ENCODE measurements at places on chromosomes 3 and 15.

DNA sequence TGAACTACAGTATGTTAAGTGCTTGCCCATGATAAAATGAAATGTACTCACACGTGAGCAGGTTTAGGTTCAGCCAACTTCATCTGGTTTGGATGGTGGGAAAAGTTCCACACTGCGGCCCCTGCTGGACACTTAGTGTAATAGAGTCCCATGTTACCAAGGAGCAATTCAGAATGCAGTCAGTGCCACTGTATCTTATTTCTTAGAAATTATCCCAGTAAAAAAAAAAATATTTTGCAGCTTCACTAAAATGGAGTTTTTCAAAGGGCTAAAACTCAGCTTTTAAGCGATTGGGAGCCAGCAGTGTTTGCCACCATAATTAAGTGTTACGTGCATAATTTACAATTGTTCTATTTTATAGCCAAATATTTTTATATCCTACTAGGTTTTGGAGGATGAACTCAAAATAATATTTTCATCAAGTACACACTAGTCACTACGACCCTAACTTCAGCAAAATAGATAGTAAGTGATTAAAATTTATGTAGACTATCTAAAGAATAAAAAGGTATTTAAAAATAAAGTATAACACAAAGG, 371.7 kb upstream of the GBE1 start:
- peak; percentile 32 for DNase-seq

DNA sequence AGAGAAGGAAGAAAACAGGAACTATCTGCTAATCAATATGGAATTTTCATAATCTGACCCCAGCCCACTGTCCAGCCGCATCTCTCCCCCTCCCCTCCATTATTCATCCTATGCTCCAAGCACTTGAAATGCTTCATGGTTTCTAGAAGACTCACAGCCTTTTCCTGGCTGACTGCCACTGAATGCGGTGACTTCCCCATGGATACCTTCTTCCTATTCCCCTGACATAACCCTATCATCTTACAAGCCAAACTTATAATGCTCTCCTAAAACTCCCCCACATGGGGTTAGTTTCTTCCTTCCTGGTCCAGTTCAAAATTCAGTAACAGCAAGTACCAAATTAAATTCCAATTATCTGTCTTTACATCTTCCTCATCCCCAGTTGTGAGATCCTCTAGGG, 31.2 kb upstream of the PTX3 start:
- DNase-seq: no peak

DNA sequence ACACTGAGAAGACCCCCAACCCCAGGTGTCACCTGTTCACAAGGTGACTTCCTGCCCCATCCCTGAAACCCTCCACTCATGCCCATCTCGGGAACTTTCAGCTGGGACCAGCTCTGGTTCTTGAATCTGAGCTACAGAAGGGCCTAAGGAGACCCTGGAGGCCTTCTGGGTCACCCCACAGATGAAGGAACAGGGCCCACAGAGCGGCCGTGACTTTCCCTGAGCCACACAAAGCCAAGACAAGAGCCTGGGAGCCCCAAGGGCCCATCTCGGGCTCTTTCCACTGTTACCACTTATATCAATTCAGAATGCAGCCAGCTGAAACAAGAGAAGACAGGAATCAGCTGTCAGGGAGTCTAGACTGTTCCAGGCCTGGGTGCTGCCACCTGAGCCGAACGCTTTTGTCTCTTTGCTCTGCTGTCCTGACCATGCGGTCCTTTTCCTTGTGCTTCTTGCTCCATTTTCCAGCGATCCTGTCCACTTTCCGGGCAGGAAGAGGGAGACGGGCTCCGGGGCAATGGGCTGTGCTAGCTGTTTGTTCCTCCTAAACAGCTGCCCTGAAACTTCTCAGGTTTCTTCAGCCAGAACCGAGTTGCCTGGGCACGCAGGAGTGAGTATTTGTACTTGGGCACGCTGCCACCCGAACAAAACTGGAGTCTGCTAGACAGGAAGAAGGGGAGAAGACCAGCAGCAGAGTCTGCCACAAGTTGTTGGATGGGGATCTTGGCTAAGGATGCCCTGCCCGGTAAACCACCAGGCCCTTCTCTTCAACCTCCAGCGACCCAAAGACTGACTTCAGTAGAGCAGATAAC, 28.0 kb upstream of the PIGZ start:
- no peak for DNase-seq

DNA sequence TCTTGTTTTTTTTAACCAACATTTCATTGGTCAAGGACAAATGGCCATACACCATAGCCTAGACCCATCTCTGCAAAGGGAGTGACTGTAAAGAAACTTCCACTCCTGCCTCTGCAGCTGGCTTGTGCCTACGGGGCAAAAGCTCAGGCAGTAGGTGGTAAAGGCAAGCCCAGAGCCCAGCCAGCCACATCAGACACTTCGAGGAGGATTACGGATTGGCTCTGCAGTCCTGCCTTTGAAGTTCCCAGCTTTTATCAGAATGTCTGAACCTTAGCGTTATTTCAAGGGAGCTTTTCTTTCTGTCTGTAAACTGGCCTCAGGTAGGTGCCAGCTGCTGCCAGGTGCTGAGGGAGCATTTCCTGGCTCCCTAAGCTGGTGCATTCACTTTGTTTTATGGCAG, 15.6 kb downstream of the ZNF710 start:
- DNase-seq: no peak

DNA sequence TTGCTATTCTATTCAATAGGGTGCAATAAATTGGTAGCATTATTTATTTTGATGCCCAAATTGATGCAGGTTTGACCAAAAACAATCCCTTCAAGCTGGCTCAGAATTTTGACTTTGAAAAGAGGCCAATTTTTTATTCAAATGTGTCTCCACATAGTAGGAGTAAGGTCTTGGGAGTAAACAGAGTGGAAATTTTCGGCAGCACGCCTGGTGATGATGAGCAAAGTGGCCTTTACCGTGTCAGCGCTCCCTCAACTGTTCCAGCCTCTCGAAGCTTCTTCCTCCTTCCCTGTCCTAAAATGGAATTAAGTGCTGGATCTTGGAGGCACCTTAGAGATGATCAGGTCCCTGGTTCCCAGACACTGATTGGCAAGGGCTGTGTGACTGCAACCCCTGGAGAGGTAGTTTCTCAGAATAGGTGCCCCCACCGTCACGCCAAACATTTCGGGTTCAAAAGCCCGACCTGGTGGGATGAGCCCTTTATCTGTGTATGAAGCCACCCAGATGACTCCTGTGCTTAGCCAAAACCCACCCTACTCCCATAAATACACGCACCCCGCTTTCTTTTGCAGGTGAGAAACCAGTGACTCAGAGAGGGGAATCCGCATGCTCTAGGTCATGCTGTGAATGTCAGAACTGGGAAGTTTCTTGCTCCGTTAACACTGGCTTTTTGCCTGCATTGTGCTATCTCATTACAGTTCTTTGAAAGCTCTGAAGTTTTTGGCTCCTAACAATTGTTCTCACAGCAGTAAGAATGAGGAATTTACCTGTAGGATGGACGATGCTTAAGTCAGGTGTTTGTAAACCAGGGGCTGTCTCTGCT, 89.1 kb downstream of the CRYGS start:
- DNase-seq: no peak

DNA sequence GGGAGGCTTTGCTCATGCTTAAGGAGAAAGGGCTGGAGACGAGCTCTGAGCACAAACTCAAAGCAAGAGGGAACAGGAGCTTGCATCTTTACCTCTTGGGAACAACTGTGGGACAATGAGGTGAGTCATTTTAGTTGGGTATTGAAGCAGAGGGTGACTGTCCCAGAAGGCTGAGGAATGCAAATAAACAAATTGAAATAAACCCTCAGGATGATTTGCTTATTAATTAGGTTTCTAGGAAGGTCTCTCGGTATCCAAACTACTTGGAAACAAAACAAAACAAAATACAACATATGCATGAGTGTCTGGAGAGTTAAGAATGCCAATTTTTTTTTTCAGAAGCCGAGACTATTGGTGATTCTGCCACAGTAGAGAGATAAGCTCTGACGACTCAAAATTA, 38.4 kb upstream of the CACNA2D3 start:
- DNase-seq: no peak

DNA sequence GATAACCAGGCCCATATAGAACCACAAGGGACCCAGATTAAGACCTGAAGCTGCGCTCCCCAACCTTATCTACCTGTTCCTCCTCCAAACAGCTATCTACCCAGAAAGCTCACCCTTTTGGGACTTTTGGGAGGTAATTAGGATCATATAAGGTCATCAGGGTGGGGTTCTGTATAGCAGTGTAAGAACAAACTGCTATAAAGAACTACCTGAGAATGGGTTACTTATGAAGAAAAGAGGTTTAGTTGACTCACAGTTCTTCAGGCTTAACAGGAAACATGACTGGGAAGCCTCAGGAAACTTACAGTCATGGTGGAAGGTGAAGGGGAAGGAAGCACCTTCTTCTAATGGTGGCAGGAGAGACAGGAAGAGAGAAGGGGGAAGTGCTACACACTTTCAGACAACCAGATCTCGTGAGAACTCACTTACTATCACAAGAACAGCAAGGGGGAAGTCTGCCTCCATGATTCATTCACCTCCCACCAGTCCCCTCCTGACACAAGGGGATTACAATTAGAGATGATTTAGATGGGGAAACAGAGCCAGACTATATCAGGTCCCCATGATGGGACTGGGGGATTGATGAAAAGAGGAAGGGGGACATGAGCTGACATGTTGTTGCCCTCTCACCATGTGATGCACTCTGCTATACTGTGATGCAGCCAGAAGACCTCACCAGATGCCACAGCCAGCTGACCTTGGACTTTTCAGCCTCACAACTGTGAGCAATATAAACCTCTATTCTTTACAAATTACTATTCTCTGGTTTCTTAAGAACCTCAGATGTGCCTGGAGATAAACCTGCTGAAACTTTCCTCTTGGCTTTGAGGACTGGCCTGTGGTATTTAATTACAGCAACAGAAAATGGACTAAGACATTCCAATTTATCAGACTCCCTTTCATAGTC, 15.3 kb upstream of the FMN1 start:
- no peak for DNase-seq

DNA sequence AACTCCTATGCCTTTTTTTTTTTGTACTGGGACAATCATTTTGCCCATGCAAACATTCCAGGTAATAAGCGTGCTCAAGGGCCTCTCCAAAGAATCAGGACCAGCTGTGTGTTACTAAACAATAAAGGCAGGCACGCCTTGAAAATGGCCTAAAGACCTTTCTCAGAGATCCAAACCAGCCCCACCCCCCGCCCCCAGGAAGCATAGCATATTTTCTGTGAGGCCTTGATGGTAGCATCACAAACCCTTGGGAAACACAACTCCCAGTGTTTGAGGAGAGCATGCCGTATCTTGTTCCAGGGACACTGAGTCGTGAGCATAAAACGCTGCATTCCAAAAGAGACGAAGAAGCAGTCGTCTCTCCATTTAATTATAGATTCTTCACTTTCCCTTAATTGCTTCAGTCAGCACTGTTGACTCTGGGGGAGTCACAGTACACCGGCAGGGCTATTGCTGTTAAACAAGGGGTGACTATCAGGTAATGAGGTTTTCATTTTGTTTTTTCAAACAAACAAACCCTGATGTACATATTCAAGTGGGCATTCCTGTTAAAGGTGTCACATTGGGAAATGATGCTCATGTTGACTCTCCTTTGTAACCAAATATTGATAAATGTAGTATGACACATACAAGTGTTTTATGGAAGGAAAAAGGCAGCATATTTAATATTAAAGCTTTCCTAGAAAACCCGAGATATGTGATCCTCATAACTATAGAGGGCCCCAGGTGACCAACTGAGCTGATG, 4.4 kb upstream of the TPM1 start:
- DNase-seq: no peak

DNA sequence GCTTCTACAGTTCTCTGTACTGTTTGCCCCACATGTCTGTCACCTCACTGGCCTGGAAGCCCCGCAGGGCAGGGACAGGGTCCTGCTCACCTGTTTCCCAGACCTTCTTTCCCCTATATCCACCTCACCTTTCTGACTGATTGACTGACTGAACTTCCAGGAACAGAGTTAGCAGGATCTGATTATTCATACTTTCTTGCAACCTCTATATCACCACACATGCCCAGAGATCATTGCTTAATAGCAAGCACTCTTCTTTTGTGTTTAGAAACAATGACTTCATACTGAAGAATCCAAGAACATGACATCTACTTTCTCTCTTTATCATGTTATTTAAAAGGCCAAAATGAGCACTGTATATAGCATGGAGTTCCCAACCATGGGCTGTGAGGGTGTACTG, 18.0 kb upstream of the CLEC3B start:
- DNase-seq: no peak

- peak; percentile 85 for DNase-seq
These were observed 924 bp upstream of the SIN3A start for GRCh38 chr15:75452364-75452864.

DNA sequence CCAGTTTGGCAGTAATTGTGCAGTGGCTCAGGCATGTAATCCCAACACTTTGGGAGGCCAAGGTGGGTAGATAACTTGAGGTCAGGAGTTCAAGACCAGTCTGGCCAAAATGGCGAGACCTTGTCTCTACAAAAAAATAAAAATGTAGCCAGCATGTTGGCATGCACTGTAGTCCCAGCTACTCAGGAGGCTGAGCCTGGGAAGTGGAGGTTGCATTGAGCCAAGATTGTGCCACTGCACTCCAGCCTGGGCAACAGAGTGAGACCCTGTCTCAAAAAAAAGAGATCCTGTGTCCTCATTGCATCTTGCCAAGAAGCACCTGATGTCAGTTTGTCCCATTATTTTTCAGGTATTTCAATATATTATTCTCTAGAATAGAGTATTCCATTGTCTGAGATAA, 61.8 kb downstream of the CRTC3 start:
- DNase-seq: no peak

GRCh38 chr15:40852529-40852928, 8.7 kb downstream of the SPINT1 start:
- DNase-seq: no peak

DNA sequence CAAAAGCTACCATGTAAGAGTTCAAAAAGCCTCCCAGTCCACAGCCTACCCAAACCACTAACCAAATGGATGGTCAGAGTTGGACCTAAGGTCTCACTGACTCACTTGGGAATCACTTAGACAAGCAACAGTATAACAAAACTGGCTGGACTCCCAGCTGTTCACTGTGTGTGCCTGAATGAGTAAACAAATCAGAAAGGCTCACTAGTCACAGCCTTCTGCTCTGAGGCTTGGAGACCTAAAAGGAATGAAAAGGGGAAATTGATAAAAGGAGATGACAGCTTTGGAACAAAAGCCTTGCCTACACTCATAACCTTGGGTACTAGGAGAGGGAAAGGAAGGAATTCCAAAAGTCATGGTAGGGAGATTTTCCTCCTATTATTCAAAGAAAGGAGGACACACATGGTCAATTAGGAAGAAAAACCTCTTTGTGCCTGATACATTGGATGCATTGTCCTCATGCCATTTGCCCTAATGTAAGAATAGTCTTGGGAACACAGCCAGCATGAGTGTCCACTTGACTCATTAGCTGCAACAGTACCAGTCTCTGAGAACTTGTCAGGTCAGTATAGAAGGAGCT, 92.3 kb downstream of the FRMD5 start:
- no peak for DNase-seq

DNA sequence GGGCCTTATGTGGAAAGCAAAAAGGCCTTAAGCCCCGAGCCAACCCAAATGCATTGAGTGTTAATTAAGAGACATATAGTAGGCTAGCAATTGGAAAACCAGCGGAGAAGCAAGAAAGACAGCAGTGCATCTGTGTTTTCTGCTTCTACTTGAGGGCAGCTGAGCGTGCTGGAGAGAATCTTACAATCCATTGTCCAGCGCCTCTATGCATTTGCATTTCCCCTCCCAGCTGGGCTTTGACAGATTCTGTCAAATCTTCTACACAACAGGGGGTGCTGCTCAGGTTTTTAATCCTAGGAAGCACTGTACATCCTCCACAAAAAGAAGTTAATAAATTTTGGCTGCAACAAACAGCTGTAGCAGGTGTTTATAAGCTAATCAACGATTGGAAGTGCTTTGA, 23.9 kb downstream of the SSR3 start:
- no peak for DNase-seq

All from CD4-positive, alpha-beta T cell treated with Interleukin-21 for 1 hour (primary cell).